ENCODE measurements at places on chromosomes 3 and 15.

GRCh38 chr3:132569580-132569979 lies 27.5 kb upstream of the ACKR4 start:
- DNase-seq, result no peak

DNA sequence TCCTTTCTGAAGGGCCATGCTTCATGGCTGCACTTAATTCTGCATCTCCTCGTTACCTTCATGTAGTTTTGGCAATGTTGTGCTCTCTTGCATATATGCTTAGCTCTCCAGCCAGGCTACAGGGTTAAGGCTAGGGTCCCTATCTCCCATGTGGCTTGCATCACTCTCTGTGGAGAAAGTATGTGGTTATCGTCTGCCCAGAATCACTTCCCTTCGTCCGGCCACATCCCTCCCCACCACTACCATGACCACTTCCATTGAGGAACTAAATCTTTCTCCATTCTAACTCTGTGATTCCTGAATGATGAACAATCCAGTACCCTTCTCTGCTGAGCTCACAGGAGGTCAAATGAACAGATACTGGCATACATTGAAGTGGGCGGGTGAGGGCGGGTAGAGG lies 34.0 kb downstream of the WWTR1 start:
- peak; percentile 95 for DNase-seq

GRCh38 chr3:10391391-10391790 lies 70.5 kb upstream of the SEC13 start:
- no peak for DNase-seq

DNA sequence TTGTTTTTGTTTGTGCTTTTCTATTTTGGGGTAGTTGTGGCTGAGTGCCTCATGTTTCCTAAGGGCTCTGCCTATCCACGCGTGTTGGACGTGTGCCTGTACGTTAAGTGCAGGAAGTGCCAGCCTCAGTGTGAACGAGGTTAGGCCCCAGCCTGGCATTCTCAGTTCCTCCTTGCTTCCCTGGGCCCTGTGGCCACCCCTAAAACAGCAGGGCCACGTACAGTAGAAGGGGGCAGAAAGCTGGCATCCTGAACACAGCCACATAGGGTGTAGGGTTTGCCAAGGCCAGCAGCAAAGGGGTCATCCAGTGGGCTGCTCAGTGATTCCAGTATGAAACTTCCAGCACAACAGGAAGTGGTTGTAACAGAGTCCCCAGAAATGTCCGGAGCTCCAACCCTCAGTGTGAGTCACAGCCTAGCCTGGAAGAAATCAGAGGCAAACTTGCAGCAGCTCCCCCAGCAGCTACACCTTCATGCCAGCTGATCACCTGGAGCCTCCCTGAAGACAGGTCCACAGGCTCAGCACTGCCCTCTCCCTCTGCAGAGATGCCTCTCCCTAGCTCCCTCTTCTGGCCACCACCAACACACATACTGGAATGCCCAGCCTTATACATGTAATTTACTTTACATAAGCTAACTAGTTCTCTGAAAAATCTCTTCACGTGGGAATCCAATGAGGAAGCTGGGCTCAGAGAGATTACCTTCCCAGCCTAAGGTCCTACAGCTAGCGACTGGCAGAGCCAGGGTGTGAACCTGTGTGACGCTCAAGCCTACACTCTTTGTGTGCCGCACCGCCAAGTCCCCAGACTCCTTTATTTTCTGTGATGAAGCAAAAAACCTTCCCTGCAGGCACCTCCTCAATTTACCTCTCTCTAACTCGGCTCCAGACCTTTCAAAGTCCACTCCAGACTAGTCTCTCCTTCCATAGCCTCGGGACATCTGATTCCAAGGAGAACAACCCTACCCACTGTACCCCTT lies 26.6 kb downstream of the ILDR1 start:
- DNase-seq, result peak; percentile 95

DNA sequence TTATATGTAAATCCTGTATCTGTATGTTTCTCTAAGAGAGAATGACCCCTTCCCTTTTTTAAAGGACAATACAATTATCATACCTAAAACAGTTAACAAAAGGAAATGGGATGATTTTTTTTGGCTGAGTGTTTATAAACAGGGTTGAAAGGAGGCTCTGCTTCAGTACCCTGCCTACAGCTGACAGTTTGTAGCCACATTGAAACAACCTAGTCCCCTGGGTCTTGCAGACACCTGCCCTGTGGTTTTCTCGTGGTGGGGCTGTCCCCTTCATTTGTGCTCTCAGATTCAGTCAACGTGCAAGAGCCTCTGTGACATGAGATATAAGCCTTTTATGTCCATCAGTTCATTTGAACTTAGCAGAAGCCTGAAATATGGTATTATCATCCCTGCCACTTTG lies 2.3 kb upstream of the HMCES start:
- no peak for DNase-seq

- DNase-seq, result no peak
These were observed 10.0 kb downstream of the ABHD2 start for GRCh38 chr15:89098281-89098680.

- DNase-seq, result no peak
These were observed 81.5 kb downstream of the CHST2 start for GRCh38 chr3:143201045-143201444.

DNA sequence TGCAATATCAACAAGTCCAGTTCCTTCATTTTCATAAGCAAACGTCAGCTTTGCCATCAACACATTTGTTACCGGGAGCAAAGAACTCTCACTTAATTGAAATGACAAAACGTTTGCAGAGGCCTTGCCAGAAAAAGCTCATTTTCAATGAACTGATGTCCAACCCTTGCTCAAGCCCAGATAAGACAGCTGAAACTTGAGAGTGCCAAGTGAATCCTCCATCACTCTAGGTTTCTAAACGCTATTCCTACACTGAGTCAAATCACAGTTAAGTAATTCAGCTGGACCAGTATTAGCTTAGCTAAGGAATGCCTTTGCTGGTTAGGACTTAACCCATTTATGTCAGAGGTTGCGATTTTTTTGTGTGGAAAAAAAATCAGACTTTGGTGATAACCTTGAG lies 11.5 kb downstream of the CHSY1 start:
- no peak for DNase-seq

- no peak for DNase-seq
These were observed 145.1 kb downstream of the GHSR start for GRCh38 chr3:172303181-172303580.

DNA sequence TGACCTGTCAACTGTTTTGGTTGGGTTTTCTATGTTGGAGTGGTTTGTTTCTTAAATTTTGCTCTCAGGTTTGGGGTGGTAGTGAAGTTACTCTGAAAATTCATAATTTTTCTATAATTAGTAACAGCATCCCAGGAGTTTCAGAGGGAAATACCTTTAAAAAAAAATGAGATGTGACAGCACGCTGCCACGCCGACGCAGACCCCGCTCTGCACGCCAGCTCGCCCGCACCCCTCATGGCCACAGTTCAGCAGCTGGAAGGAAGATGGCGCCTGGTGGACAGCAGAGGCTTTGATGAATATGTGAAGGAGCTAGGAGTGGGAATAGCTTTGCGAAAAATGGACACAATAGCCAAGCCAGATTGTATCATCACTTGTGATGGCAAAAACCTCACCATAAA lies 34.6 kb downstream of the AKAP13 start:
- DNase-seq, result no peak

DNA sequence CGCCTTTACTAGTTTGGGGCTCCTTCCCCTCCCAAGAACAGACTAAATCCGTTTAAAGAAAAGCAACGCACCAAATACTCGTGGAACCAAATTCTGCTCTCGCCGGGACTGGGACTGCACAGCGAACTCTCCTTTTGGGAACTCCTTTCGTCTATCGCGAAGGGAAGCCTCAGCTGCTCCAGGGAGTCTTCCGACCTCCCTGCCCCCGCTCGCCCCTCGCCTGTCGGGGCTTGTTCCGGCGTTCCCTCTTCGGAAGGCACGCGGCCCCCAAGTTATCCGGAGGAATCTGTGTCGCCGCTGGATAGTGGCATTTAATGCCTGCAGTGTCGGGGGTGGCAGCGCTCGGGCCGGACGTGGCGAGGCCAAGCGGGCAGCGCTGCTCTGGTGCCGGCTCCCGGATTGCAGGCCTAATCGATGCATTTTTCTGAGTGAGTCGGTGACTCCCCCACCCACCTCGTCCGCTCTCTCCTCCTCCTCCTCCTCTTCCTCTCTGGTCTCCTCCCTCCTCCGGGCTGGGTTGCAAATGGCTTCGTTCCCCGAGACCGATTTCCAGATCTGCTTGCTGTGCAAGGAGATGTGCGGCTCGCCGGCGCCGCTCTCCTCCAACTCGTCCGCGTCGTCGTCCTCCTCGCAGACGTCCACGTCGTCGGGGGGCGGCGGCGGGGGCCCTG lies at the start of gene TRIM71:
Gene TRIM71, plus strand, starts transcription at position 440 of the 671 bp plus-strand sequence. Its CDS starts 84 bp downstream, at position 524.
- no peak for DNase-seq

DNA sequence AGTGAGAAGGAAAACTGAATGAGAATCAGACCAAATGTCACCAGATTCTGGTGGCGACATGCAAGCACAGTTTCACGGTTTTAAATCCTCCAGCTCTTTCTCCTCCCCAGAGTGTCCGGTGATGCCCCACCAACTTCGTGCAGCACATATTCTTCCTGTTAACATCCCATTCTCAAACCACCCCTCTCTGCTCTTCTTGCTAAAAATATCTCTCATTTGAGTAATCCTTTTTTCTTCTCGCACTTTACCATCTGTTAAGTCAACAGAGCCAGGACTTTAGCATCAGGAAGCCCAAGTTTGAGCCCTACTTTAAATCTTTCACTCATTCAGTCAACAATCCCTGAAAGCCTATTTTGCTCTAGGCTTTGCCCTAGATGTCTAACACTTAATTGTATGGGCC lies 68.2 kb upstream of the VGLL4 start:
- no peak for DNase-seq

GRCh38 chr3:170204023-170204472 lies 18.2 kb upstream of the PRKCI start:
- DNase-seq, result no peak

- no peak for DNase-seq
These were observed 9.8 kb downstream of the ISG20 start for GRCh38 chr15:88648357-88649214.

- no peak for DNase-seq
These were observed 140.7 kb downstream of the IMPG2 start for GRCh38 chr3:101179637-101180036.

DNA sequence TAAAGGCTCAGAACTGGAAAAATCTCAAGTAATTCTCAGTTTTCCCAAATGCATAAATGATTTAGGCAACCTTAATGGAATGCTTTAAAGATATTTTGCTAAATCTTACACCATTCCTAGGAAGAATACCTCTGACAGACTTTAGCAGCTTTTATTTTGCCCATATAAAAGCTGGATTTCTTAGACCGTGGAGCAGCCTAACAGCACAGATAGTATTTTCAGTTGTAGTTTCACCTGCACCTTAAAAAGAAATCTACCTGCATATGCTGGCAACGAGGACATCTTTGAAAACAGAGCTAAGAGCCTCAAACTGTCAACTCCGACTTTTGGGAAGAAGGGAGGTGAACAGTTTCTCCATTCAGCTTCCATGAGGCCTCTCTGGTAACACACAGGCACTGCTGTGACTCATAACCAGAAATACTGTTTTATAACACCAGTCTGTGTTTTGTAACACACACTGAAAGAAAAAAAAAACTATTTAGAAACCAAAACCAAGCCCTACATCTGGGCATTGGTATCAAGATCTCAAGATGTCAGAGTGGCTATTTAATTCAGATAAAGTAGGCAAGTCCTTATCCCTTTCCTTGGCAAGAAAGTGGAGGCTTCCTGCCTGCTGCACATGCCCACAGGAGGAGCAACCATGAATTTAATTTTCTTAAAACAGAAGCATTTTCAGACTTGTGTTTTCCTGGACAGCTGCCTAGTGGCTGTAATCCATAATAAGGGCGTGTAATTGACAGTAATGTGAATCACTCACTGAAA lies 181.5 kb upstream of the ICE2 start:
- peak; percentile 82 for DNase-seq

GRCh38 chr15:88023914-88024313 lies 232.6 kb downstream of the NTRK3 start:
- no peak for DNase-seq

DNA sequence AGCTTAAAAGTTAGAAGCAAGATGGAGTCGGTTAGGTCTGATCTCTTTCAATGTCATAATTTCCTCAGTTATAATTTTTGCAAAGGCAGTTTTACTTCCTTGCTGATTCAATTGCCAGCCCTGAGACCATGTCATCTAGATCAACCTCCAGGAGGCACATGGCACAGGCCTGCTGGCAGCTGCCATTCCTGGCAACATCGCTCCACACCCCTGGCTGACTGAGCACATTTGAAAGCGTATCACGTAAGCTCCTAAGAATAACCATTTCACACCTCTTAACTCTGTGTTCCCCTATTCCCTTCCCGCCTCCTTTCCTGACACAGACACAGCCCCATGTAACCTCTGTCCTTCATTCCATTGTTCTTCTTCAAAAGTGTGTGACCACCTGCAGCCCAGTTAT lies 313.9 kb upstream of the CTNNB1 start:
- no peak for DNase-seq

DNA sequence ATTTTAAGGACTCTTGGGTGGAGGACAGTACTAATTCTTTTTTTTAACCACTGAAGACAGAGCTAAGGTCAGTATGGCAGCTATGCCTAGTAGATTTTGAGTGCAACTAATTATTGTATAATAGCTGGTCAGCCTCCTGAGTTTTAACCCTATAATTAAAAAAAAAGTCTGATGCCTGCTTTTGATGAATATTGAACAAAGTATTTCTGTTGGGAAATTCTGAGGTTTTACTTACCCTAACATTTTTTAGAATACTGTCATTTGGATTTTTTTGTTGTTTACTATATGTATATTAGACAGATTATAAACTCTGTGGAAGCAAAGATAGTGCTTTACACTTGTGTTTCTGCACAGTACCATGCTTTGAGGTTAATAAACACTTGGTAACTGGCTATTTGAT lies 20.8 kb downstream of the TCF12 start:
- DNase-seq, result no peak

DNA sequence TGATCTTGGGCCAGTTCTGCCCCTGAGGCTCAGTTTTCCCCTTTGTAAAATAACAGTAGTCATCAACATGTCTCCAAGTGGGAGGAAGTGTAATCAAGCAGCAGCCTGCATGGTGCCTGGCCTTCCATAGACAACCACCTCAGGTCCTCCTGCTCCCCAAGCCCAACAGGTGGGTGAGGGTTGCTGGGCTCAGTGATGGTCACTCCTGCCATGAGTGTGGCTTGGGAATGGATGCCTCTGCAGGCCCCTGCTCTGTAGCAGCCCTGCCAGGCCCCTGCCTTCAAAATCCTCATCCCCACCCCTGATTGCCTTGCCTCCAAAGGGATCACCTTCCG lies 59.1 kb upstream of the SLC6A1 start:
- DNase-seq, result no peak

- DNase-seq, result peak; percentile 16
These were observed 92.3 kb upstream of the FHIT start for GRCh38 chr3:61343543-61343942.

DNA sequence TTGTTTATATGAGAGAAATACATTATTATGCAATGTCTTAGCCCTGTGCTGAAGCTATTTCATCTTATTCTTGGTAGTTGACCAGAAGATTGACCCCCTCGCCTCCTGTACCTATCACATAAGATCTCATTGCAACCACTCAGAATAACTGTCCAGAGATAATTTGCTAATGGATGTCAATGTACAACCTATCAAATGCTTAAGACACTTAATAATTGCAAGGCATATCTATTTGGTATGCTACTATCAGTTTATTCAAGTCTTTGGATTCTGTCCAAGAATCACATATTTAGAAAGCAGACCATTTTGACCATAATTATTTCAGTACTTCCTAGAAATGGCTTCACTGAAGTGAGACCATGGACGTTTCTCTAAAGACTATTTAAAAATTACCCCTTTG lies 241.6 kb downstream of the GAP43 start:
- no peak for DNase-seq

GRCh38 chr3:157001221-157001957 lies 158.6 kb downstream of the CCNL1 start:
- no peak for DNase-seq

- peak; percentile 37 for DNase-seq
These were observed 220.6 kb downstream of the SLCO3A1 start for GRCh38 chr15:92074101-92074500.
